RPMI8226 (cell line): ENCODE measurements at places on chromosomes 11 and 22.
A peak's percentile ranks its signal among the peaks of the same experiment; 100 is the strongest.

GRCh38 chr11:70849031-70849430 lies 403.3 kb downstream of the SHANK2 start:
- DNase-seq: no peak

- DNase-seq: peak; percentile 28
Observed at GRCh38 chr11:67371189-67371910, 2.0 kb downstream of the CLCF1 start.

- DNase-seq: no peak
Observed at GRCh38 chr11:121775276-121775675, 322.5 kb upstream of the SORL1-AS1 start.

DNA sequence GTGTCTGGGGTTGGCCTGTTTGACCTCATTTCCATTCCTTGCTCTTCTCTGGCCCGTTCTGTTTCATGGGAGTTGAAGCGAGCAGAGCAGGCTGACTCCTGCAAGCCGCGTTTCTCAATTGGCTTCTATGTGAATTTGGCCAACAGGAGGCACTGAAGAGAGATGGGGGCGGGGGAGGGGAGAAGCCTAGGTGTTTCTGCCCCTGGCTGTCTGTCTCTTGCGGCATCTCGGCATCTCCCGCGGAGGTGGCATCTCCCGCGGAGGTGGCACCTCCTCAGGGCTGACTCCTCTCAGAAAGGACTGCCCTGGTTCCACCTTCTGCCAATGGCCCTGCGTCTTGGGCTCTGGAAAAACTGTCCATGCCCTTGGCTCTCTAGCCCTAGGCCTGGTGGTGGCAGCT lies 125.6 kb upstream of the CSNK2A3 start:
- no peak for DNase-seq

DNA sequence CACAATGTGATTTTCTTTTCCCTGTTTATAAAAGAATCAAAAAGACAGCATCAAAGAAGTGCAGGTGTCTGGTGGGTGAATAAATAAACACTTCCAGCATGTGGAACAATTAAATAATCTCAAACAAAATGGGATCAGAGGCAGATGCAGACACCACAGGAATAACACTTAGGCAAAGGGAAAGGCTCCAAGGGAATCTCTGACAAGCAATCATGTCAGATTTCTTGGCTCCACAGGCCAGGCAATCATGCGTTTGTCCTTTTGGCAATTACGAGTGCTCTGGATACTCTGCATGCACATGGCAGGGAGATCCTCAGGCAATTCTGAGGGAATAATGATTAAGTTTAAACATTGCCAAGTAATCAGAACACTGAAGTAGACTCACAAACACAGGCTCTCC lies 403.5 kb upstream of the LUZP2 start:
- DNase-seq: no peak

DNA sequence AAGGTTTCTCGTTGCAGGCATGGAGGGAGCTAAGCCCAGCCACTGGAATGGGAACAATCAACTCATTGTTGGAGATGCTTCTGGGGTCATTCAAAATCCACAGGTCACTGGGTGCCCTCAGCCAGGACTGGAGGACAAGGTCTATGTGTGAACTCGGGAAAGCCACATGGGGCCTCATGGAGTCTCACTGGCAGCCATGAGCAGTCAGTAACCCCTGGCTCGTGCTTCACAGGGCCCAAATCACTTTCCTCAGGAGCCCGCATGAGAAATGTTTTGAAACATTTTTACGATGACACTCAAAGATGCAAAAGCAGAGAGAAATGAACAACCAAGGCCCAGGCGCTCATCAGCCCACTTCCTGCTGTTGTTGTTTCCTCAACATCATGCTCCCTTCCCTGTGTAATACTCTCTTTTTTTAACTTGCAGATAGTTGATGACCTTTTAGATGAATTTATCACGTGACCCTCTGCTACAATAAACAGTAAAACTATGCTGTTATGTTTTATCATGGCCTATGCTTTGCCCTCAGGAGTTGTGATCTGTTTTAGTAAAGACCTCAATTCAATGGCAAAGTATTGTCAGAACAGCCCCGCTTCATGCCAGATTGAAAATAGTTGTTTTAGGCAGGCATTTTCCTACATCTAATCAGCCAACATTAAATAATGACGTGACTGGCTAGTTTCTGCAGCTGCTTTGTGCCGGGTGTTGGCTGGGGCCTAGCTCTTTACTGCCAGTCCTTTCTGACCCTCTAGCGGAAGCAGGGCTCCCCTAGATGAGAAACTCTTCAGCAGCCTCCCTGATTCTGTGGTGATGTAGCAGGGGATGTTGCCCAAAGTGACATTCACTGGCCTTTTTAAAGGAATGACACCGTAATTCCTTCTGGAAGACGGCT lies 39.7 kb downstream of the ADAMTS15 start:
- DNase-seq: no peak

- no peak for DNase-seq
Observed at GRCh38 chr11:1419811-1420210, 30.1 kb downstream of the BRSK2 start.
